ENCODE measurements at places on chromosomes 6 and 20.

GRCh38 chr6:113015249-113015648 lies 668.1 kb downstream of the RFPL4B start:
- no peak for DNase-seq

- DNase-seq, result no peak
Observed at GRCh38 chr6:42264162-42264851, 46.6 kb upstream of the MRPS10 start.

- no peak for DNase-seq
Observed at GRCh38 chr6:111423960-111424846, 58.8 kb downstream of the REV3L start.

GRCh38 chr6:75933387-75933975 lies 139.0 kb downstream of the IMPG1 start:
- DNase-seq, result no peak

GRCh38 chr6:101397199-101397598 lies 3.7 kb downstream of the GRIK2 start:
- DNase-seq, result no peak

- no peak for DNase-seq
Observed at GRCh38 chr20:24149881-24150307, 161.3 kb upstream of the GGTLC1 start.

DNA sequence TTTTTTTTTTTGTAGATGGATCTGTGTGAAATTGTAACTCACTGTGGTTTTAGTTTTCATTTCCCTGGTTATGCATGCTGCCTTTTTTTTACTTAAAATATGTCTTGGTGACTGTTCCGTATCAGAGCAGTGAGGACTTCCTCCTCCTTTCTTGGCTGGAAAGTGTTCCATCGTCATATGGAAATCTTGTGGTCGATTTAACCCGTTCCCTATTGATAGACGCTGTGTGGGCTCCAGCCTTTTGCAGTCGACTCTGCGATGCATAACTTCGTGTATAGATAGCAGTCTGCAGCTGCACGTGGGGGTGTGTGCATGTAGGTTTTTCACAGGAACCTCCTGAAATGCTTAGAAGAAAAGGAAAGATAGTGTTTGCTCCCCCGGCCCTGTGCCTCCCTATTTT lies 28.1 kb upstream of the PNPLA1 start:
- DNase-seq, result peak; percentile 10

DNA sequence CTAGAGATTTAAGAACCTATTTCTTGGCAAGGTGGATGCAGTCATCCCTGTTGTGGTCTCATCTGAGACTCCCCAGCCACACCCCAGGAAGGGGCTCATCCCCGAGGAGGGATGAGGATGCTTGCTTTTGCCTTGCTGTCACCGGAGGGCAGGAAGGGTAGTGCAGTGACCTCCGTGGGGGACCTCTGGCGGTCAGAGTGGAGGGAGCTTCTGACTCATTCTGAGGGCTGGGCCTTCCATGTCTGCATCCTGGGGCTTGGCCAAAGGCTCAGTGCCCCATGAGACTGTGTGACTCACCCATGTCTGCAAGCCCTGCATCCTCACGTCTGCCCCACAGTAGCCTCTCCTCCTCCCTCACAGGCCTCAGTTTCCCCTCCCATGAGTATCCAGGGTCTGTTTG lies 38.7 kb downstream of the UQCC2 start:
- DNase-seq, result no peak

DNA sequence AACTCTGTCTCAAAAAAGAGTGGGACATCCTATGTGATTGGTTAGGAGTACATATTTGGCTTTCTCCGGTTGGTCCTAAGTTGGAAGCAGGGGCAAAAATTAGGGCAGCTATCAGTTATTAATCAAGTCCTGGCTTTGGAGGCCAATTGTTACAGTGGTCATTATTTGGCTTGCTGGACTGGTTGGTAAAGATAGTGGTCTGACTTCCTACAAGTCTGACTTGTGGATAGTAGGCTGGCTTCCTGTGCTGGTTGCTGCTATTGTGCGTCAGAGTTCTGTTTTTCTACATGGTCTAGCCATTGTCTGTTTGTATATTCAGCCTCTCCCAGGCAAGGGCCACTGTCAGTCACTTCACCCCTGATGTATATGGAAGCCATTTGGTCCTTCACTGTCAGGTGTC lies 7.0 kb downstream of the ACOT8 start:
- no peak for DNase-seq

DNA sequence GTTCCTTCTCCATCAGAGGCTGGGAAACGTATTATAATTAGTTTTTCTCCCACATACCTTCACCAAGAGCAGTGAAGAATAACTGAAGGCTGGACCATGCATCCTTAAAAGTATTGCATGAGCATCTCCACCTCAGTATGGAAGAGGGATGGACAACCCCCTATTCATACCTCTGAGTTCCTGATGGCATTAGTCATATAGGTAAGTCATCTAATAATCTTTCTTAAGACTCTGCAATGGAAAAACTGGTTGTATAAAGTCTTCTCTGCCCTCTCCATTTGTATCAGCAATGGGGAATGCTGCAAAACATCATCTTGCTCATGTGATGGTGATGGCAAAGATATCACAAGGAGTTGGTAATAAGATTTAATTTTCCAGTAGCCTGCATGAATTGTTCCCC lies 24.5 kb downstream of the PGM3 start:
- DNase-seq, result no peak

DNA sequence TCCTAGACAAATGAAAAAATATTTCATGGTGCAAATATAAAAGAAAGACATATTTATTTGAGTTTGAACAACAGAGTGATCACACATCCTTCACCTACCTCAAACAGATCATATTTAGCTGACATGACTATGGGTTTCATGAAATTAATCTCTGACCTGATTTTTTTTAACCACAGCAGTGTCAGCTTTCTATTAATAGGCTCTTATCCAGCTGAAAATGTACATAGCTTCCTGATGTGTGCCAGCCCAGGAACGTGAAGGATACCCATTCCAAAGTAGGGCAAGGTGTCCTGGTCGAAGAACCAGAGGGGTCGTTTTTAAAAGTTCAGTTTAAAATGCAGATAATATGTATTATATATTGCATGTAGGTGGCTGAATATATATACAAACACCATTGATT lies 19.8 kb downstream of the TRDN start:
- DNase-seq, result no peak

GRCh38 chr6:36479256-36479655 lies 36.5 kb downstream of the KCTD20 start:
- no peak for DNase-seq

DNA sequence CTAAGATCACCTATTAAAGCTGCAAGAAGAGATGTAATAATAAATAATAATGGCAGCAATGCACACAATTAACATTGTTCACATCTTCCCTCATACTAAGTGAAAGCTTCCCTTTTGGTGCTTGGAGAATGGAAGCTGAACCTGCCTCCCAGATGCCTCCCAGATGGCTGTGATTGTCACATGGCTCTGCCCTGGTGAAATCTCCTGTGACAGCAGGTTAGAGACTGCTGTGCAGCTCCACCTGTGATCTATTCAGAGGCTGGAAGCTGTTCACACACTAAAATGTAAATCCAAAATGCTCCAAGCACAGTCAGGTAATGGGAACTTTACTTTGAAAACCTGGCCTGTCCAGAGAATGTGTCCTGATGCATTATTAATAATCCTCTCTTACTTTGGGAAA lies 41.7 kb upstream of the RGS17 start:
- no peak for DNase-seq

GRCh38 chr6:128415387-128415786 lies 105.0 kb downstream of the PTPRK start:
- DNase-seq, result no peak

- DNase-seq, result no peak
Observed at GRCh38 chr6:121247386-121247785, 86.9 kb downstream of the TBC1D32 start.

DNA sequence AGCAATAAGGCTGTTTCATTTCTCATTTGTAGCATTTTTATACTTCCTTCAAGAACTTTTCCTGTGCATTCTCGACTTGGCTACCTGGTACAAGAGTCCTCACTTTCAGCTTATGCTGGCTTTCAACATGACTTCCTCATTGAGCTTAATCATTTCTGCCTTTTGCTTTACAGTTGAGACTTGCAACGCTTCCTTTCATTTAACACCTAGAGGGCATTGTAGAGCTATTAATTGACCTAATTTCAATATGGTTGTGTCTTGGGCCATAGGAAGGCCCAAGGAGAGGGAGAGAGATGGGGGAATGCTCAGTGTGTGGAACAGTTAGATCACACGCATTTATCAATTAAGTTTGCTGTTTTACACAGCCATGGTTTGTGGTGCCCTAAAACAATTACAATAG lies 37.2 kb downstream of the SLC22A2 start:
- DNase-seq, result no peak

- DNase-seq, result no peak
Observed at GRCh38 chr6:99905209-99906106, 88.6 kb downstream of the MCHR2 start.

- no peak for DNase-seq
Observed at GRCh38 chr6:43120101-43120763, 44.1 kb downstream of the PTK7 start.

- peak; percentile 19 for DNase-seq
Observed at GRCh38 chr6:79671600-79672266, 40.6 kb downstream of the SH3BGRL2 start.

- no peak for DNase-seq
Observed at GRCh38 chr6:36126553-36127458, 3.5 kb upstream of the MAPK13 start.

- no peak for DNase-seq
Observed at GRCh38 chr6:139841794-139842215, 467.4 kb upstream of the CITED2 start.

- DNase-seq, result no peak
Observed at GRCh38 chr6:144955392-144955791, 670.3 kb downstream of the UTRN start.

GRCh38 chr6:151357758-151358436 lies 33.5 kb downstream of the ZBTB2 start:
- no peak for DNase-seq

GRCh38 chr20:48069596-48069995 lies 284.3 kb upstream of the SULF2 start:
- DNase-seq, result no peak

DNA sequence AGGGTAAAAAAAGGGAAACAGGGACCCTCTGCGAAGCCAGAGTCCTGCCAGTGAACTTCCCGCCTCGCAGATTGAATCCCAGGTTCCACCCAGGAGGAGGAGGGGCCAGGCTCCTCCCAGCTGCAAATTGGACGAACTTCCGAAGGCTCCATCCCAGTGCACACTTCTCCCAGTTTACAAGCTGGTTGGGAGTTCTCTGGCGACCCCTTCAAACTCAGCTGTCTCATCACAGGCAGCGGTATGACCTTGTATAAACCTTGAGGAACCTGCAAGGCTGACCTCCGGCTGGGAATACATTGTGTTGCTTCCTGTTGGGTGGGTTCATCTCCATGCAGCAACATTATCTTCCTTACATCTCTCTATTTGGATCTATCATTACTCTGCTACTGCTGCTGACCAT lies 962.7 kb downstream of the GRIK2 start:
- no peak for DNase-seq

GRCh38 chr6:153340568-153340967 lies 209.5 kb upstream of the RGS17 start:
- no peak for DNase-seq

- DNase-seq, result no peak
Observed at GRCh38 chr6:166650047-166650446, 23.0 kb upstream of the RPS6KA2 start.

DNA sequence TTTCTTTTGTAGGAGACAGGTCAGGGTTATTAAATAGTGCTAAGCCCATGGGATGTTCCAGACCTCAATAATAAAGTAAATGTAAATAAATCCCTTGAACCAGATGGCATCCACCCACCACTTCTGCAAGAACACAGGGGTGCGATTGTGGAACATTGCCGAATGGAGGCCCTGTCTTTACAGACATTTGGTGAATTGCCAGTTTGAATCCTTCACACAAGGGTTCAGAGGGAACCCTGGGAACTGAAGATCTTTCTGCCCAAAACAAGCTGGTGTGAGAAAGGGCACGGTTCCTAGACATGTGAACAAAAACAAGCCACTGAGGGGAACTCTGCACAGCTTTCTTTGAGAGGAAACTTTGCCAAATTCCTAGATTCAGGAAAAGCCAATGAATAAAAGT lies 30.2 kb upstream of the RNF8 start:
- DNase-seq, result no peak

DNA sequence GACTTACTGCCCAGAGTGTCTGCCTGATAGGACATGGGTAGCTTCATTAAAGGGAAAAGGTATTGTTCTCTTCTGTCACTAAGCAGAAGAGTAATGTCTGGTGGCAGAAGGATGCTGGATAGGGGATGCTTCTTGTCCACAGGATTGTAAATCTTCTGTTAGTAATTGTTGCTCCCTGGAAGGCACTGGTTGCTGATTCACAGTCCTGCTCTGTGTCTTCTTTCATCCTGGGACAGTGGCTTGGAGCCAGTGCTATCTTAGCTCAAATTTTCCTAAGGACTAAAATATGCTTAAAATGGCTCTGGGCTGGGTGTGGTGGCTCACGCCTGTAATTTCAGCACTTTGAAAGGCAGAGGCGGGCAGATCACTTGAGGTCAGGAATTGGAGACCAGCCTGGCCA lies 48.0 kb downstream of the SYTL3 start:
- DNase-seq, result no peak

DNA sequence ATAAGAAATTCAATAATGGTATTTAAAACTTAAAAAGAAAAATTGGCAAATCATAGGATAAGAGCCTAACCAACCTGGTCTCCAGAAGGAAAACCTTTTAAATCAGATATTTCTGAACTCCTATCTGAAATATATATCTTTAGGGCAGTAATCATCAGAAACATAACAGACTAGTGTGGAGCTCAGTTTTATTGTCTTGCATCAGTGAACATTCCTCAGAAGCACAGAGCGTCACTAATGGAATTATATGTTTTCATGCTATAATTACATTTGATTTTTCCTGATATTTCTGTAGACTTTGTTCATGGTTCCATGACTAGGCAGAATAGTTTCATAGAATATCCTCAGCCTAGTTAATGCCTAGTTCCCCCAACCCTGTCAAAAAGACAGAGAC lies 262.2 kb downstream of the EYA4 start:
- DNase-seq, result no peak

GRCh38 chr6:78594668-78595066 lies 272.7 kb upstream of the IRAK1BP1 start:
- no peak for DNase-seq

- no peak for DNase-seq
Observed at GRCh38 chr20:32160341-32160740, 47.2 kb downstream of the PLAGL2 start.

All from activated CD4-positive, alpha-beta T cell treated with anti-CD3 and anti-CD28 coated beads, Interleukin-2, amount 50 U/mL, for 48 hours (primary cell).